ENCODE measurements at places on chromosomes 4 and X.

- DNase-seq, result no peak
Measured at GRCh38 chr4:140688711-140689598, 67.2 kb downstream of the TBC1D9 start.

DNA sequence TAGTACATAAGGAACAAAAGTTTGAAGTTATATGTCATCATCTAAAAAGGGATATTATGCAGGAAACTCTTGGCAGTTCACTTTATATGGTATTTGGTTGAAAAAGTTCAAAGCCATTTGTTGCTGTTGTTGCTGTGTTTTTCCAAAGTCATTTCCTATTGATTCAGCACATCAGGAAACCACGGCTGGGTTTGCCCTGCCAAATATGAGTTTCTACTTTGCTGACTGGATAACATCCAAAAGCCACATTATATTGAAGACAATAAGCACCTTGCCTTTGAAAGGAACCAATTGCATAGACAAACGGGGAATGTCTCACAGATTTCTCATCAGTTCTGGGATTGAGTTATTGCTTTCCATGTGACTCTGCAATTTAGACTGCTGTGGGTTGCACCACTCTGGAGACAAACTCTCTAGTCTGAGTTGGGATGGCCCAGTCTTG lies 206.1 kb downstream of the SLC39A8 start:
- DNase-seq, result no peak

DNA sequence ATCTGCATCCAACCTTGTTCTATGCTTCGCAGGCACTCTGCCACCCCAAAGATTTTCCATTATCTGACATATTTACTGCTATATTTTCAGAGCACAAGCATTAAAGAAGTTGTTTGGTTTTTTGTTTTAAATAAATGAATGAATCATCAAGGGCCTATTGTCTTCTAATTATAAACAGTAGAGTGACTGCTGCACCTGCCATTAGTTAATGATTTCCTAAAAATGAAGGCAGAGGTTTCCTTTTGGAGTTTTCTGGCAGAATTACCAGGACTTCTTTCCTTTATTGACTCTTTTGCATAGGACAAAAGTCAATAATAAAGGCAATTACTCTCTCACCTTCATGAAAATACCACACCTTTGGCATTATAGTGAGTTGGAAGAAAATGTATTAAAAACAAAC lies 238.1 kb downstream of the INPP4B start:
- no peak for DNase-seq

GRCh38 chr4:123843137-123843536 lies 446.5 kb downstream of the SPRY1 start:
- DNase-seq, result no peak

- no peak for DNase-seq
Measured at GRCh38 chr4:98485816-98486345, 172.5 kb downstream of the TSPAN5 start.

- DNase-seq, result no peak
Measured at GRCh38 chr4:183352546-183352945, 30.3 kb upstream of the CLDN24 start.

DNA sequence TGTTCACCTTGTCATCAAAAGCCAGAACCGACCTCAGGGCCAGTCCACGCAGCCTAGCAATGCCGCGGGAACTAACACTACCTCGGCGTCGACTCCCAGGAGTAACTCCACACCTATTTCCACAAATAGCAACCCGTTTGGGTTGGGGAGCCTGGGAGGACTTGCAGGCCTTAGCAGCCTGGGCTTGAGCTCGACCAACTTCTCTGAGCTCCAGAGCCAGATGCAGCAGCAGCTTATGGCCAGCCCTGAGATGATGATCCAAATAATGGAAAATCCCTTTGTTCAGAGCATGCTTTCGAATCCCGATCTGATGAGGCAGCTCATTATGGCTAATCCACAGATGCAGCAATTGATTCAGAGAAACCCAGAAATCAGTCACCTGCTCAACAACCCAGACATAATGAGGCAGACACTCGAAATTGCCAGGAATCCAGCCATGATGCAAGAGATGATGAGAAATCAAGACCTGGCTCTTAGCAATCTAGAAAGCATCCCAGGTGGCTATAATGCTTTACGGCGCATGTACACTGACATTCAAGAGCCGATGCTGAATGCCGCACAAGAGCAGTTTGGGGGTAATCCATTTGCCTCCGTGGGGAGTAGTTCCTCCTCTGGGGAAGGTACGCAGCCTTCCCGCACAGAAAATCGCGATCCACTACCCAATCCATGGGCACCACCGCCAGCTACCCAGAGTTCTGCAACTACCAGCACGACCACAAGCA lies 898 bp downstream of the UBQLN2 start:
- no peak for DNase-seq

DNA sequence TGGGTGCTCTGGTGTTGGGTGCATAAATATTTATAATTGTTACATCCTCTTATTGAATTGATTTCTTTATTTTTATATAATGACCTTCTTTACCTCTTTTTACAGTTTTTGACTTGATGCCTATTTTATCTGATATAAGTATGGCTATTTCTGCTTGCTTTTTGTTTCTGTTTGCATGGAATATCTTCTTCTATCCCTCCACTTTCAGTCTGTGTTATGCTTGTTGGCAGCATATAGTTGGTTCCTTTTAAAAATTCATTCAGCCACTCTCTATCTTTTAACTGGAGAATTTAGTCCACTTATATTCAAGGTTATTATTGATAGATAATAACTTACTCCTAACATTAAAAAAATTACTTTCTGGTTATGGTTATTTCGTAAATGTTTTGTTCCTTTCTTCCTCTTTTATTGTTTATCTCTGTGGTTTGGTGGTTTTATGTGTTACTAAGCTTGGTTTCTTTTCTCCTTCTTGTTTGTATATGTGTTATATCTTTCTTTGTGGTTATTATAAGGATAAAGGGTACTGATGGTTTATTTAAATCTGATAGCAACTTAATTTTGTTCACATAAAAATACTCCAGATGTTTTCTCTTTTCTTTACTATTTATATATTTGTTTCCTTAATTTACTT lies 69.5 kb downstream of the IL15 start:
- DNase-seq, result no peak

GRCh38 chr4:186727977-186728519 lies 4.4 kb upstream of the FAT1 start:
- DNase-seq, result no peak

- DNase-seq, result no peak
Measured at GRCh38 chr4:22551550-22551949, 35.7 kb upstream of the ADGRA3 start.

GRCh38 chr4:140311257-140311835 lies 62.1 kb upstream of the SCOC start:
- no peak for DNase-seq

DNA sequence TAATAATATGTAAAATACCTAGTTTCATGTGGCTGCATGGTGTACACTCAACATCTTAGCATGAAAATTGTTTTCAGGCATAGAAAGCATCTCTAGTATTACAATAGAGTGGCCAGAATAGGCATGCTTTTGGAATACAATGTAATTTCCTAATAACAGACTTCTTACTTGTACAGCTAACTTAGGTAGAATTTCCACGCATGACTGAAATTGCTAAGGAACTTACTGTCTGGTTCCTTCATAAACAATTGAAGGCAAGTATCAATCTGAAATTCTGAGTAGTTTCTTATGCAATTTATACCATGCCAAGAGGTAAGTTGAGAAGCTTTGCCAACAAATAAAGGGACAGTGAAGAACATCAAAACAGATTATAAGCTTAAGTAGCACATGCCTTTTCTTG lies 26.7 kb downstream of the SULT1E1 start:
- DNase-seq, result no peak

DNA sequence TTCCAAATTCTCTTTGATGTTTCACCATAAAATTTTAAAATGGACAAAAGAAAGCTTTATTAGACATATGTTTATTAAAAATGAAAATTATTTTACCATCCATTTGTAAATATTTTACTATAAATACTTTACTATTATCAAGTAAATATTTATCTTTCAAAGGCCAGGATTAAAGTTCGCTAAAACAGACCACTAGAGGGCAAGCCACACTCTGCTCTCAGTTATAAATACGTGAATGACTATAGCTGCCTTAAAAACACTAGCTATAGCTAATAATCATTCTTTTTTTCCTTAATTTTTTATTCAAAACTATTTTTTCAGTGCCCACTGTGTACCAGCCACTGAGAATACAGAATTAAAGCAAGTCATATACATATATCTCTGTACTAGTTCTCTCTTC lies 38.6 kb downstream of the UNC5C start:
- DNase-seq, result no peak

DNA sequence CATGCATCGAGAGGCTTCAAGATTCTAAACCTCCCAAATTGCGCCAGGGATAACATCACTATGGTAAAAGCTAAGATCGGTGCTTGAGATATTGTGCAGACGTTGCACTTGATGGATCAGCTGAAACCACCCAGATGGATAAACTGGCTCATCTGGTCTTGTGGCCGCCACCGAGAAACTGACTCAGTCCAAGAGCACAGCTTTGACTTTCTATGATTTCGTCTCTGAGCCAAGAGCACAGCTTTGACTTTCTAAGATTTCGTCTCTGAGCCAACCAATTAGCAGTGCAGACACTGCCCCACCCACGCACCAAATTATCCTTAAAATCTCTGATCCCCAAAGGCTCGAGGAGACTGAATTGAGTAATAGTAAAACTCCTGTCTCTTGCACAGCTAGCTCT lies 687.2 kb downstream of the FAM133A start:
- no peak for DNase-seq

DNA sequence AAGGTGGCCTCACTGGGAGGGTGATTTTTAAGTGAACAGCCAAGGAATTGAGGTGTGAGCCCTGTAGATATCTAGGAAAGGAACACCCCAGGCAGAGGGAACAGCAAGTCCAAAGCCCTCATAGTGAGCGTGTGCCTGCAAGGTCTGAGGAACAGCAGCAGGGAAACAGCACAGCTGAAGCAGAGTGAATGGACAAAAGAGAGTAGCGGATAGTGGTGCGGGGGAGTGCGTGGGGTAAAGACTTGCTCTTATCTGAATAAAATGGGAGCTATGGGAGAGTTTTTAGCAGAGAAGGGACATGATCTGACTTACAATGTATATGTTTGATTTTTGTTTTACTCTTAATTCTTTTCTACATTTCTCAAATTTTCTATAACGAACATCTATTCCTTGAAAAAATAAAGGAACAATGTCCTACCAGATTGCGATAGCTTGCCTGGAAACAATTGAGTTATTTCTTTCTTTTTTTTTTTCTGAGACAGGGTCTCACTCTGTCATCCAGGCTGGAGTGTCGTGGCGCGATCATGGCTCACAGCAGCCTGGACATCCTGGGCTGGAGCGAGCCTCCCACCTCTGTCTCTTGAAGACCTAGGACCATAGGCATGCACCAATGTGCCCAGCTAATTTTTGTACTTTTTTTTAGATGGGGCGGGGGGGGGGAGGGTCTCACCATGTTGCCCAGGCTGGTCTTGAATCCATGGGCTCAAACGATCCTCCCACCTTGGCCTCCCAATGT lies 19.5 kb upstream of the HADH start:
- DNase-seq, result no peak
